ENCODE measurements at places on chromosomes 6 and 20.

GRCh38 chr6:49579649-49580048 is 29.2 kb downstream of the C6orf141 start:
- no peak for DNase-seq

- no peak for DNase-seq
These were observed 168.2 kb upstream of the PROKR2 start for GRCh38 chr20:5484926-5485325.

GRCh38 chr6:120278689-120279396 is 929.3 kb upstream of the MAN1A1 start:
- no peak for DNase-seq

- DNase-seq, result no peak
These were observed 19.3 kb downstream of the RPRD1B start for GRCh38 chr20:38052870-38053269.

GRCh38 chr20:43565758-43566104 is 6.9 kb downstream of the SGK2 start:
- DNase-seq, result no peak

GRCh38 chr6:149425224-149425623 is 25.2 kb downstream of the SUMO4 start:
- DNase-seq, result no peak

- DNase-seq, result no peak
These were observed 76.4 kb downstream of the ADGRB3 start for GRCh38 chr6:68711386-68712000.

DNA sequence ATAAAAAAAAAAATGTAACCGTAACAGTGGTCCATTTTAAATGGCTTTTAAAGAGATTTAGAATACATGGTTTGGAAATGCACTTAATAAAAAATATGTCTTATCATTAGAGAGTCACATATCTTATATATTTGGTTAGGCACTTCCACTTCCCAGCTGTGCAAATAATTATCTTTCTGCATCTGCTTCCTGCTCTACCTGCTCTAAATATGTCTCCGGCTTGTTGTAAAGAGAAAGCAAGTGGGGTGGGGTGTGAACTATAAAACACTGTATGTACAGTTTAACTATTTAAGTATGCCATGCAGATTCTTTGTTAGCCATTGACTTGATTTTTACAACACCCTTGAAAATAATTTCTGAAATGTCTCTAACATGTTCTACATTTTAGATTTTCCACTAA is 106.3 kb downstream of the NKAIN2 start:
- no peak for DNase-seq

- DNase-seq, result no peak
These were observed 64.1 kb upstream of the MAP7 start for GRCh38 chr6:136614350-136614749.

DNA sequence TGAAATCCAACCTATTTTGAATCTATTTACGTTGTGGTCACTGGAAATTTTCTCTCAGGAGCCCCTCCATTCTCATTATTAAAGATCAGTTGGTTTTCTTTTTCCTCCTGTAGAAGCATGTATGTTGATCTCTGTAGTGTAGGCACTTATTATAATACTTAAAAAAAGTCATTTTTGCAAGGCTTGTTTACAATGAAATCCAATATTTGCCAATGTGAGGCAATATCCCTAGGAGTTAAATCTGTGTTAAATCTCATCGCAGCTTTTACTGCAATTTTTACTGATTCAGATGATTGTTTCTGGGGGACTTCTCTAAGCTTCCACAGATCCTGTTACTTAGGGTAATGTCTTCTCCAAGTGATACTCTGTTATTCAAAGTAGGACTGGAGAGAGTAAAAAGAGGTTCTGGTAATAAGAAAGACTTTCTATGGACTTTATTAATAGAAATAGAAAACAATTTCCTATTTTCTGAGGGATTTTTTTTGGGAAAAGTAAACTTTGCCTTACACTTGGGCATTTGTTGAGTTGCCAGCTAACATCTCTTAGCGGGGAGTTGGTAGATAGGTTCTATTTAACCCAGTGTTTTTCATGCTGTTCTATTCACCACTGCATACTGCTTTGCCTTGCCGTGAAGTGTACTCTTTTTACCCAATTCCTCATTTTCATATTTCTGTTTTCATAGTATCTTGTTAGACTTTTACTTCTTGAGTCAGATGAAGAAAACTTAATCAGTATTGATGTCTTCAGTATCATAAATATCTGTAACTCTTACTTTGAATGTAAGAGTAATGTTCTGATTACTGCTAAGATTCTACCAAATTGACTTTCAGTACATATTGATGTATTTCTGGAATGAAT is 48.6 kb downstream of the CDKAL1 start:
- no peak for DNase-seq

DNA sequence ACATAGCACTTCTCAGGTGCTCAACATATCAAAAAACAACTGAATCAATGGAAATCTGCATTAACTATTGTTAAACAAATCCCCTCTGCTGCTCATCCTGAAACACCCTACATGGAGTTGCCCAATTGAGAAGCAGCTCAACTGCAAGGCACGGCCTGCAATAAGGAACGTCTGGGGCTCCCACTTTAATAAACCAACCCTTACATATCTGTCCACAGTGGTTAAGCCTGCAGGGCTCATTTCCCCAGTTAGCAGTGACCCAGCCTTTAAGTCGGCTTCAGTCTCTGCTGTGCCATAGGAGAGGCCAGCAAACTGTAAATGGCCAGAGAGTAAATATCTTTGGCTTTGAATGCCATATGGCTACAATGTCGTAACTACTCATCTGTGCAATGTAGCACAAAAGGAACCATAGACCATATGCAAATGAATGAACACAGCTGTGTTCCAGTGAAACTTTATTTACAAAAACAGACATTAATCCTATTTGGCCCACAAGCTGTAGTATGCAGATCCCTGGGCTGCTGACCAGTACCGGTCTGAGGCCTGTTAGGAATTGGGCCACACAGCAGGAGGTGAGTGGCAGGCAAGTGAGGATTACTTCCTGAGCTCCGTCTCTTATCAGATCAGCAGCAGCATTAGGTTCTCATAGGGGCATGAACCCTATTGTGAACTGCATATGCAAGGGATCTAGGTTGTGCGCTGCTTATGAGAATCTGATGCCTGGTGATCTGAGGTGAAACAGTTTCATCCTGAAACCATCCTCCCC is 522.7 kb upstream of the CDH4 start:
- no peak for DNase-seq

GRCh38 chr6:113856375-113856624 is 845 bp upstream of the MARCKS start:
- no peak for DNase-seq

DNA sequence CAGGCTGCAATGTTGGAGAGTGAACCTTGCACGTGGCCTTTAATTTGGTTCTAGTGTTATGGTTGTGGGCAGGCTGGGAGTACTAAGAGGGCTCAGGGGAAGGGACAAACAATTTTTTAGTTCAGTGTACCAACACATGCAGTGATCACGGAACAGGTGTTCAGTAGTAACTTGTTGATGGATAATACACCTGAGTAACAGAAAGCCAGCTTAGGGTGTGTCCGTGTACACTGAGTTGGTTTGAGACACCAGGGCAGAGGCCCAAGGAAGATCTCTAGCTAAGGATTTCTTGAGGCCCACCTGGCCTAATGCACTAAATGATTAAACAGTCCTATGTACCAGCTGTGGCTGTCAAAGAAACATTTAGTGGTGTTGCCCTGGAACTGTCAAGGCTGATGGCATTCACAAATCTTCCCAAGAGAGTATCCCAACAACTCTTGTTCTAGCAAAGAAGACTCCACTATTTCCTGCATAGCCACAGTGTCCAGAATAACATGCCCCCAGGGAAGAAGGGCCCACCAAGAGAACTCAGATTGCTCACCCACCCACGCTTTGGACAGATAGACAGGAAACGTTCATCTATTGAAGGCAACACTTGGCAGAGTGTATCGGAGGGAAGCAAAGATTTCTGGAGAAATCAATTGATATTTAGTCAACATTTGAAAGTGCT is 60.0 kb downstream of the CD83 start:
- DNase-seq, result no peak

DNA sequence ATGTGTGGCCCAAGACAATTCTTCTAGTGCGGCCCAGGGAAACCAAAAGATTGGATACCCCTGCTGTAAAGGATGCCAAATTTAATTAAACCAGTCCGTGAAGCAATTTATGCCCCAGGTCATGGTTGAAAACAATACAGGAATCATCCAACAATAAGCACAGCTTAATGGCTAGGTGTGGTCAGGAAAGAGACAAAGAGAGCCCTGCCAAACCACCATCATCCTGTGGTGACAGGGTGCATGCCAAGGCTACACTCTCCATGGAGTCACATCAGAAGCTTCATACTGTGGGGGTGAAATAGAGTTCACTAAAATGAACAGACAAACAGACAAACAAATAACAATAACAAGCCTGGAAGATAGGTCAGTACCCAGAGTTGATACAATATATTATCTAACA is 62.7 kb downstream of the DZANK1 start:
- DNase-seq, result no peak

DNA sequence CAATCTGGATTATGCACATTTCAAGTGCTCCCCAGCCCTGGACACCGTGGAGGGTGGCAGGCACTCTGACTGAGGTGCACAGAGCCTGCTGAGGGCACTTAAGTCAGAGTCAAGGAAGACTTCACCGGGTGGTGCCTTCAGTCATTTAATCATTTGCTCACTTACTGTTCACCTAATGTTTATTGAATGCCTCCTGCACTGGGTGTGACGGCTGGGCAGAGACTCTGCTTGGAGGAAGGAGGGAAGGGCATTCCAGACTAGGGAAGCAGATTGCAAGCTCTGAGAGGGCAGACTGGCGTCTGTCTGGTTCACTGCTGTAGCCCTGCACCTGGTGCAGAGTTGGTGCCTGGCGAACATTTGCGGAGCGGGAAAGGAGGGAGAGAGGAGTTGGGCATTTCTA is 54.2 kb upstream of the FAM83D start:
- no peak for DNase-seq

DNA sequence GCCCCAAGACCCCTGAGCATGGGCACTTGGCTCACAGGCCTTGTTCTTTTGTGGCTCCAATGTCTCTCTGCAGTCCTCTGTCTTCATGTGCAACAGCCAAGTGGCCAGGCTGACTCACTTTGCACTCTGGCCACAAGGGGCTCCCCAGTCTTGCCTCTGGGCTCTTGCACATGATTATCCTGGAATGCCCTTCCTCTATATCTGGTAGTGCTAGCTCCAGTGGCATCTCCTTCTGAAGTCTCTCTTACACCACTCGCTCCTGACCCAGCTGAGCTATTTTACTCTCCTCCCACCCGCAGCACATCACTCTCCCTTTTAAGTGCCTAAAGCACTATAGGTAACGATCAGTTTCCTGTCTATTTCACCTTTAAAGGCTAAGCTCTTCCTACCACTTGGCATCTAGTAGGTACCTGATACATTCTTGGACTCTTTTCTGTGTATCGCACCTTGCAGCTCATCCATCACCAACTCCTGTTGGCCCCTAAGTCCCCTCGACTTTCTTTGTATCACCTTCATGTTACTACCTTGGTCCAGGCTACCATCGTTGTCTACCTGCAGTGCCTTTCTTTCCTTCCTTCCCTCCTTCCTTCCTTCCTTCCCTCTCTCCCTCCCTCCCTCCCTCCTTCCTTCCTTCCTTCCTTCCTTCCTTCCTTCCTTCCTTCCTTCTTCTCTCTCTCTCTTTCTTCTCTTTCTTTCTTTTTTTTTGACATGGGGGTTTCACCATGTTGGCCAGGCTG is 211.9 kb upstream of the RNF24 start:
- no peak for DNase-seq

GRCh38 chr6:87482366-87482765 is 9.6 kb downstream of the SLC35A1 start:
- no peak for DNase-seq
